ENCODE measurements at places on chromosomes 3 and 15. TPM values are rescaled to one million over a fixed set of nuclear protein-coding genes. Genes with fewer than 3 reads are reported as not detected.

The BSN gene
- total RNA-seq: 0.20 TPM

The GOLGA6L9 gene
- 1.2 TPM for total RNA-seq

The SPATA12 gene
- total RNA-seq: not detected

The DNAH12 gene
- 0.04 TPM for total RNA-seq

The CPNE9 gene
- 0.11 TPM for total RNA-seq

The RAB6B gene
- 0.16 TPM for total RNA-seq

The ANKRD34C gene
- not detected for total RNA-seq

The ATP10A gene
- total RNA-seq: 16.6 TPM

The HOMER2 gene
- 4.4 TPM for total RNA-seq

The KBTBD13 gene
- not detected for total RNA-seq

The CRABP1 gene
- 1.7 TPM for total RNA-seq

The VGLL3 gene
- 0.14 TPM for total RNA-seq

Data from activated naive CD4-positive, alpha-beta T cell treated with anti-CD3 and anti-CD28 coated beads, Interleukin-2, amount 50 U/mL, for 72 hours (primary cell).